ENCODE measurements at places on chromosomes 16 and 17.

- no peak for DNase-seq
Observed at GRCh38 chr17:27343977-27344607, 50.2 kb downstream of the WSB1 start.

DNA sequence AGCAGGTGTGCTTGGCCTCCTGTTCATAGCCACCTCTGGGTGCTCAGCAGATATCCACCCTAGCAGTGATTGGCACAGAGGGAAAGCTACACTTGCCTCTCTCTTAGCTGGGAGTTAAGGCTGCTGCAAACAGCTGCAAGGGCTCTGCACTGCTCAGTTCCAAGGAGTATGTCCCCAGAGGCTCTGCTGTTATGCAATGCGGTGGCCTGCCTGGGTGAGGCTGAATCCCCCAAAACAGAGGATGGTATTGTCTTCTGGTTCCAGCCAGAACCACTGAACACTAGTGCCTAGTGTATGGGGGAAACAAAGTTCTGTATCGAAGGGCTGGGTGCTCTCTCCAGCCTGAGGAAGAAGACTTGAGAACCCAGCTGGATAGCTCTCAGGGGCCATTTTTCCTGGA is 16.8 kb downstream of the TMEM94 start:
- no peak for DNase-seq

DNA sequence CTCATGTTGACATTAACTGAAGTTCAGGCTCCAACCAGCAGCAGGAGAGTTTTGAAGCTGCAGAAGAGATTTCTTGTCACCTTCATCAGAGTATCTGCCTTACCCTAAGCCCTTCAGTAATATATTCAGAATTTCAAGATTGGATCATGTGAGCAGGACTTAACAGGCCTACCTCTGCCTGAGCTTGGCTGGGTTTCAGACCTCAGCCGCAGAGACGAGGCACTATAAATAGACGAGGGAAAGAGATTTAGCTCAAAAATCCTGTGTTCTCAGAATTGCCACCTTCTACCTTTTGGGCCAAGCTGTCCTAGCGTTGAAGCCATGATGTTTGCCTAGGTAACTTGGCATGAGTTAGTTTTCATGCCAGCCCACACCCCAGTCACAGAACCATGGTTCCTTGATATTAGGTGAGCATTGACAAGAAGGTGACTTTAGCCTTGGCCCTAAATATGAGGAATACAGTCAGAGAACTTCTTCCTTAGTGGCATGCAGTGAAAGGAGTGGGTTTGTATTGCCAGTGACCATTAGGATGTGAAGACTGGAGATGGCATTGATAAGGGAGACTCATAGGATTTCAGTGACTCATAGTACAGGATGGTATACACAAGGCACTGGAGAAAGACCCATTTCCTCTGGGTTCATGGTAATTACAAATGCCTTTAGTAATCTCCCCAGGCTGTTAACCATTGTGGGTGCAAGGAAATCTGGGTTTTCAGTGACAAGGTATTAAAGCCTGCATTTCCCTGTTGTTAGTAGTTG is 224.3 kb downstream of the MSI2 start:
- DNase-seq, result no peak

DNA sequence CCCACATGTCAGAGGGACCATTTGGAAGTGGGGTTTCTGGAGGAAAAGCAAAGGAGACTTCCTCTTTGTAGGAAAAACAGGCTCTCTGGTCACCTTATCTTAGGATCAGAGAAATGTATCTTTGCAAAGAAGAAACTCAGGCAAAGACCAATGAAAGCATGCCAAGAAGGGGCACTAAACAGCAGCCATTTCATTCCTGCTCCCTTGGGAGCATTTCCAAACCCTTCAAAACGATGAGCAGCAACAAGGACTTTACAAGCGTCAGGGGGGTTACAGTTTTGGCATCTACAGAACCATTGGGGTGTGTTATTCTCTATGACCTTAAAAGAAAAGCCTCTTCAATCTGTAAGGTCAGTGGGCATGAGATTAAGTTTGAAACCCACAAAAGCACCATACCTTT is 122.8 kb downstream of the SMG6 start:
- DNase-seq, result no peak

DNA sequence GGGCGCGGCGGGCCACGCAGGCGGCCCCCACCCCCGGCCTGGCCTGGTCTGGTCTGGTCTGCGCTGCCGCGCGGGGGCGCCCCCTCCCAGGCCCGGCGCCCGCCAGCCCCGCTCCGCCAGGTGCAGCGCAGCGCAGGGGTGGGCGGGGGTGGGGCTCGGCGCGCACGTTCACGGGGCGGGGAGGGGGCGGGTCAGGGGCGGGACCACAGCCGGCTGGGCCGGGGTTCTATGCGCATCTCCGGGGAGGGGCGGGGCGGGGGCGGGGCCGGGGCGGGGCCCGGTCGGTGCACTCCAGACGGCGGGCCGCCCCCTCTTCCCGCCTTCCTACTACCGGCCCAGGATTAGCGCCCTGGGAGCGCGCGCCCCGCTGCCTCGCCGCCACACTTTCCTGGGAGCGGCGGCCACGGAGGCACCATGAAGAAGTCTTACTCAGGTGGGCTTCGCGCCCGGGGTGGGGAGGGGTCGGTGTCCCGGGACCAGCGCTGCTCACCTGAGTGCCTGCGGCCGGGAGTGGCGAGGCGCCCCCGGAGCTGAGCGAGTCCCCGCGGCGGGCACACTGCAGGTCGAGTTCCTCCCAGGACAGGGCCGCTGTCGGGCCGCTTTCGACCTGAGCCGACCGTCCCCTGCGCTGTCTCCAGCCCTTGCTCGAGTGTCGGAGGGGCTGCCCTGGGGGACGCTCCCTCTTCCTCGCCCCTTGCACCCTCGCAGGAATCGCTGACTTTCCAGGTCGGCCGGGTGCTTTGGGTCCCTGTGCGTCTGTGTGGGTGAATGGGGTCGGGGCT is 140.5 kb downstream of the SEC14L1 start:
- DNase-seq, result no peak

- no peak for DNase-seq
Observed at GRCh38 chr17:33126086-33126485, 134.4 kb downstream of the SPACA3 start.

DNA sequence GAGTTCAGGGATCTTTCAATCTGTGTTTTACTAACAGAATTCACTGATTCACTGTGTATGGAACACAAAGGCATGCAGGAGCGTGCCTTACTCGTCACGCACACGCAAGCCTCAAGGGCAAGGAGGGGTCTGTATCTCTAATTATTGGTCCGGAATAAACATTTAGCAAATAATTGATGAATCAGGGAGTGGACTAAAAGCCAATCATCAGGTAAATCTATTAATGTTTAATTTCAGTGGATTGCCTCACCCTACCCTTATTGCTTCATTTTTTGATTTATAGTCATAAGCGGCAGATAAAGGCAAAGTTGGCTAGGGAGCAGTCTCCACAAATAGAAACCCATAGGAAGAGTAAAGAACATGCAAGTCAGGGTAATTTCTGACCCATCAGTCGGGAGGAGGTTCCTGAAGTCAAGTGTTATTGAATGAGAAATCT is 7.4 kb upstream of the HSD17B2 start:
- no peak for DNase-seq

DNA sequence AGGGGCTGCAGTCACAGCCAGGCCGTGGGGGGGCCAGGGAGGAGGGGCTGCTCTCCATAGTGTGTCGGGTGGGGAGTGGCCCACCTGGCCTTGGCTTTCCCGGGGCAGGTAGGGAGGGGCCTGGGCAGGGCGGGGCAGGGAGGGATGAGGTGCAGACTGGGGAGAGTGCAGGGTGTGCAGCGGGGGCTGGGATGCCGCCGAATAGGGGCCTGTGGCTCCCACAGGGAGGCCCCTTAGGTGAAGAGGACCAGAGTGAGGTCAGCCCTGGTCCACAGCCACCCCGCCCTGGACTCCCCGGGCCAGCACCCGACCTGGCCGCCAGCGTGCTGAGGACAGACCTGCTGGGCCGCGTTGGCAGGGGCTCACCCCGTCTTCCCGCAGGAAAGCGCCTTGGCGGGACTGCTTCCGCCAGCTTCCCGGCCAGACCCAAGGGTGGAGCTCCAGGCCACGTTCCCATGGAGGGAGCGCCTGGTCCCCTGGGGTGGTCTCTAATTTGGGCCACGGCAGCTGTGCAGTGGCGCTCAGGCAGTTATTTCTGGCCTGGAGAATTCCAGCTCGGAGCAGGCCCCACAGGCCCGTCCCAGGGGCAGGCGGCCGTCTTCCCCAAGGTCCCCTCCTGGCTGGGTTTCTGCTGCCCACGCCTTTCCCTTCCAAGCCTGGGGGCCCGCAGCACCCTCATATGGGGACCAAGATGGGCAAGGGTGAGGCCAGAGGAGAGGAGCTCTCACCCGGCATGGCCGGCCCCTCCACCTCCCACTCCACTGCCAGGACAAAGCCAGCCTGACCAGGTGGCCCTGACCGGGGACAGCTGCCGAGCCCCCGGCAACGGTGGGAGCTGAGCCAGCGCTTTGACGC is 27.9 kb downstream of the CACNA1H start:
- no peak for DNase-seq

DNA sequence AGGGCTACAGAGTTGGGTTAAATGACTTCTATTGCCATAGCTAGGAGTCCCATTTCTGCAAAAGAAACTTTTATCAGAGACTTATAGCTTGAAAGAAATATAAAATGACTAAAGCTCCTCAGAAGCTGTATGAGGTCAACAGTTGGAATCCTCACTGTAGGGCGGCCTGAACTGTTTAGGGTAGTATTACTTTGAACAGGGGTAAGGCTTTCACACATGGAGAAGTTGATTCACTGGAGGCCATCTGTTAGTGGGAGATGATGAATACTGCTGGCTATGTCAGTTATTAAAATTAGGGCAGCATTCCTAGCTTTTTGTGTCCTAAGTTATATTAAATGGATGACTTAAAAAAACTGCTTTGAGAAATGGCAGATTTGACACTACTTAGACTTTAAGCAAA is 6.0 kb downstream of the TTC19 start:
- DNase-seq, result no peak

DNA sequence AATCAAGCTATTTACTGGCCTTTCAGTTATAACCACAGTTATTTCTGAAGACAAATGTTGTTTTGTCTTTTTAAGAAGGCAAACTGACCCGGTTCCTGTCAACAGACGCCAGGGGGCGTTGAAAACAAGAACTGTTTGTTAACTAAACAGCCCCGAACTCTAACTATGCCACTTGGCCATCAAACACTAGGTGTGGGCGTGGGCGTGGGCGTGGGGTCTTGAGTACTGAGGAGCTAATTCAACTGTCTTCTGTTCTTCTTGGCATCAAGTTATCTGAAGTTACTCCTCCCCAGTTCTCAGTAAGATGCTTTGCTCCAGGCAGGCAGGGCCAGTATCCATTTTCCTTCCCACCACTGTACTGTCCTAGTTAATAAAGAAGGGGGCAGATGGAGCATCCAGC is 63.3 kb upstream of the MTMR4 start:
- no peak for DNase-seq

- no peak for DNase-seq
Observed at GRCh38 chr16:23597003-23597756, 1.1 kb upstream of the NDUFAB1 start.

DNA sequence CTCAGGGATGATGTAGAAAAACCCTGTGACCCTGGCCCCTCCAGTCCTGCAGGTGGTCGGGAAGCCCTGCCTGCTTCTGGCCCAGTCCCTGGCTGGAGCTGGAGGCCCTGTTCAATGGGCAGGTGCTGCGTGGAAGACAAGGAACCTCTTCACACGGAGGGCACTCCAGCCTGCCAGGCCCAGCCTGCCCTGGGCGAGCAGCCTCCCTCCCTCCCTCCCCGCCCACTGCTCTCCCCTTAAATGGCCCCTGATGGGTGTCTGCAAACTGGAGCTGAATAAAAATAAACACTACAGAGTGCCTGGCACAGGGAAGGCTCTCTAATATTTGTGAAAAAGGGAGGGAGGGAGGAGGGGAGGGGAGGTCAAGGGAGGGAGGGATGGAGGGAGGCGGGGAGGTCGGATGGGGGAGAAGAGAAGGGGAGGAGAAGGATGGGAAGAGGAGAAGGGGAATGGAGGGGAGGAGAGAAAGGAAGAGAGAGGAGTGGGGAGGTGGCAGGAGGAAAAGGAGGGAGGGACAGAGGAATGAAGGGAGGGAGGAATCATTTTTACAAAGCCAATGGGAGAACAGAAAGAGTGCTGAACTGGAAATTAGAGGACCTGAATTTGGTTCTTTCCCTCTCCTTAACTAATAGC is 222.8 kb upstream of the TNRC6C start:
- no peak for DNase-seq

All from cortex of kidney (tissue), 1 donor.